Activated T-helper 2 cell treated with anti-CD3 and anti-CD28 coated beads, Interferon-gamma antibody, Interleukin-2, Interleukin-4, amounts not matched to agents 10 μg/mL and 5 μg/mL and 100 μg/mL, durations not matched to agents 14 hours and 24 hours and 36 hours (primary cell): ENCODE measurements at places on chromosomes 11 and 22. TPM values are rescaled to one million over a fixed set of nuclear protein-coding genes. Genes with fewer than 3 reads are reported as not detected.

DNA sequence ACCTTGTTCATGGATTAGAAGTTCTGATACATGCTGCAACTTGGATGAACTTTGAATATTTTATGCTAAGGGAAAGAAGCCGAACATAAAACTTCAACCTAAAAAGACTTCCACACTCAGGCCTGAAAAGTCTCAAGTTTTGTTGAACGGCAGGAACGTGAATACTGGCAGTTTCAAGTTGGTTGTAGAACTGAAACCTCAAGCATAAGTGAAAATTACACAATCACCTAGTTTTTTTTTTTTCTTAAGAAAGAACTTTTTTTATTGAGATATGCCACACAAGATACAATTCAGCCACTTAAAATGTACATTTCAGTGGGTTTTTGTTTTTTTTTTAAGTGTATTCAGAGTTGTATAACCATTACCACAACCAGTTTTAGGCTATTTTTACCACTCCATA lies 50.8 kb upstream of the ADORA2A start:
- H3K4me3 ChIP-seq, result no peak overlapping the region
- H3K4me1 ChIP-seq, result peaks cover 30% of the 10 kb centered on the region
- H3K27ac ChIP-seq, result no peak overlapping the region
- H3K27me3 ChIP-seq, result no peaks in the 10 kb centered on the region
- H3K36me3 ChIP-seq, result peaks cover 79% of the 10 kb centered on the region

DNA sequence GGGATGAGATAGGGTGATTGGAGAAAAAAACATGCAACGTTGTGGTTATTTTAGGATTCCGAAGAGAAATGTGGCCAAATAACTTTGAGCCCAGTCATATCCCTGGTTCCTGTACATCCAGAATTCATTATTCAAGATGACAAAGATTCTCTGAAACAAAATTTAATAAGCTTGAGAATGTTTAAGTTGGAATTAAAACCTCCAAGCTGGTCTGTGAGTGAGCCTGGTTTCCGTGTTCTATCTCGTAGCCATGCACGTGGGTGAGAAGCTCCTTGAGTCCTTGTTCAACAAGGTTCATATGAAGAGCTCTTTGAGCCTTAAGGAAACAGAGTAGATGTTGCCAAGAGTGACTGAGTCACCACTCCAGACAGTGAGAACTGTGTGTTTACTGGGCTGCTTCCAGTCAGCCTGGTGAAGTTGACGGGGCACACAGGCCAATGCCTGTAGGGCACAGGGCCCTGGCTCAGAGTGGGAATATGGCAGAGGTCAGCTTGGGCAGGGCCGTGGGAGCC lies 206.5 kb downstream of the NAV2 start:
- H3K4me1 ChIP-seq, result no peaks in the 10 kb centered on the region
- H3K27ac ChIP-seq, result no peak overlapping the region
- no peaks in the 10 kb centered on the region for H3K36me3 ChIP-seq
- DNase-seq, result no peak

DNA sequence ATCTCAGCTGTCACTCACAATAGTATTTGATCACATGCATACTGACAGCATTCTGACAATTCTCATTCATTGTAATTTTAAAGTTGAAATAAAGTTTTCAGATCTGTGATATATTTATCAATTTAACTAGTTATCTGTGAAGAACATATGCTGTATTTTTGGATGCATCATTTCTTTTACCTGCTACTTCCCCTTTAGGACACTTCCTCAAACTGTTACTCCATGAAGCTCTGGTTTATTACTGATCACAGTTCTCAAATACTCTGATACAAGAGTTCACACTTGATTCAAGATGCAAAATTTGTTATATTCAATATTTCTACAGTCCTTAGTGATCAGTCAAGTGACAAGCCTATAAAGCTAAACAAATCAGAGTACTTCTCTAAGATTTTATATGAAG lies 1655.2 kb downstream of the LRRC4C start:
- no peaks in the 10 kb centered on the region for H3K27me3 ChIP-seq
- no peak overlapping the region for H3K4me3 ChIP-seq
- no peaks in the 10 kb centered on the region for H3K4me1 ChIP-seq

DNA sequence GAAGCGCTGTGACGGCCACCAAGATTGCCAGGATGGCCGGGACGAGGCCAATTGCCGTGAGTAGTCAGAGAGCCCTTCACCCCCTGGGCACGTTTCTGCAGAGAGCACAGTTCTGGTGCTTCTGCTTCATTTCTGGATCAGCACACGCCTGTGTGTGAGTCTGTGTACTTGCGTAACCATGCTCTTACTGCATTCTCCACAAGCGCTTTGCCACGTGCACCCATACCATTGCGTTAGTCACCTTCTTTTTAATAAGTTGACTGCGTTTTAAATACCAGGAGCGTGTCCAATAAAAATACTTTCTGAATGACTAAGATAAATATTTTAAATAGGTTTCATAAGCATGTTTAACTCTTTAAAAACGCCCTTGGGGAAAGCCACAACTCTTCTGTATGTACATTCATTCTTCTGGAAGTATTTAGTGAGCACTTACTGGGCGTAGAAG lies 143.0 kb upstream of the SORL1-AS1 start:
- H3K36me3 ChIP-seq, result peaks cover 73% of the 10 kb centered on the region
- H3K4me1 ChIP-seq, result peaks cover 2% of the 10 kb centered on the region
- no peaks in the 10 kb centered on the region for H3K27me3 ChIP-seq
- DNase-seq, result no peak

KDM4E gene
- total RNA-seq, result not detected in 2 replicates

DEUP1 gene
- not detected in 2 replicates for total RNA-seq

DNA sequence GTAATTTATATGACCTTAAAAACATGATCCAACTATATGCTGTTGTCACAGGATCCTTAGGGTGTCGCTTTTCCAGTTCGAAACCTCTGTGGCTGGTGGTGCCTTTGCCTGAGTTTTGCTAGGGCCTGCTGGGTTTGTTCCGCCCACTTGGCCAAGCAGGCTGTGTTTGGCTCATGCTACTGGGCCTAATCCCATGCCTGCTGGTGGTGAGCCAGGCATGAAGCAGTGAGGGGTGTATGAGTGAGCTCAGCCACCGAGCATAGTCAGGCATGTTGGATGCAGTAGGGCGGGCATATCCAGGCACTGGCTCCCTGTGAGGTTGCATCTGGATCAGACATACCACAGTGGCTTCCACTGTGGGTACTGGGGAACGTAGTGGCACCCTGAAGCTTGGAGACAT lies 16.3 kb downstream of the NPAT start:
- H3K27me3 ChIP-seq, result no peaks in the 10 kb centered on the region
- DNase-seq, result no peak
- H3K36me3 ChIP-seq, result peaks cover 85% of the 10 kb centered on the region
- no peak overlapping the region for H3K27ac ChIP-seq
- H3K4me3 ChIP-seq, result no peak overlapping the region

DNA sequence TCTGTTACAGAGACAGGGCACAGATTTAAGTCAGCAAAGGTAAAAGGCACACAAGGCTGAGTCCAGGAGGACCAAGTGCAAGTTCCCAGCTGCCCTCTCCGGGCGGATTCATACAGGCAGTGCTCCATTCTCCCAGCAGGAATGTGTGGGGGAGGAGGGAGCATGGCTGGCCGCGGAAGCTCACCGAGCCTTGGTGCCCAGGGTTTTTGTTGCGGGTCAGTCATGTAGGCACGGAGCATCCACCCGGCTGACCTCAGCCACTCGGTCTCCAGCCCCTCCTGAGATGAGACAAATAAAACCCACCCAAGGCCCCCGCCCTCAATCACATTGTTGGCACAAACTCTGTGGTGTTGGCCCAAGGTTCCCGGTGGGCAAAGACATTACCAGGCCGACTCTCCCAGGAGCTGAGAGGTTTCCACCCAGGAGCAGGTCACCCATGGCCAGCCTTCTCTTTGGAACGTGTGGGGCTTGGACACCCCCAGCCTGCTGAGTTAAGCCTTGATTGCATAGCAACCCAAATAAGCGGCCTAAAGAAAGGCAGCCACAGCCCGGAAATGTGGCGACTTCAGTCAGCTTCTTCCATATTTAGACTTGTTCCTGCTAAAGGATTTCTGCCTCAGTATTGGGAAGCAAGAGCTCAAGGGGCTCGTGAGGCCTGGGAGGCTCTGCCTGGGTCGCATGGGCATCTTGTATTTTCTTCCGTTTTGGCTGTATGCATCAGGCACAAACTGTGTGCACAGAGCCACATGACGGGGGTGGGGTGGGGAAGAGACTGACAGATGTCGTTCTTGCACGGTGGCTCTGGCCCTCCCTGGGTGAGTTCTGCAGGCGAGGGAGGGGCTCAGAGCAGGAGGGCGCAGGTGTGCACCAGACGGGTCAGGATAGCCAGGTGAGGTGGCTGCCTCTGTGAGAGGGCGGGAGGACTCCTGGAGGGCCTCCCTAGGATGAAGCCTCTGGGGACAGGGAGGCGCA lies 63.0 kb downstream of the ARHGAP8 start:
- DNase-seq, result no peak
- H3K4me3 ChIP-seq, result no peak overlapping the region
- no peaks in the 10 kb centered on the region for H3K27me3 ChIP-seq
- H3K36me3 ChIP-seq, result no peaks in the 10 kb centered on the region
- H3K4me1 ChIP-seq, result no peaks in the 10 kb centered on the region
- no peak overlapping the region for H3K27ac ChIP-seq

- no peak overlapping the region for H3K27ac ChIP-seq
- H3K36me3 ChIP-seq, result no peaks in the 10 kb centered on the region
- H3K4me1 ChIP-seq, result no peaks in the 10 kb centered on the region
- no peaks in the 10 kb centered on the region for H3K27me3 ChIP-seq
Observed at GRCh38 chr11:24524156-24524555, 27.3 kb downstream of the LUZP2 start.

APOA1 gene
- total RNA-seq, result not detected in 2 replicates

MS4A7 gene
- total RNA-seq, result not detected in 2 replicates

OR4D10 gene
- not detected in 2 replicates for total RNA-seq

- no peaks in the 10 kb centered on the region for H3K4me1 ChIP-seq
- no peaks in the 10 kb centered on the region for H3K36me3 ChIP-seq
- no peak overlapping the region for H3K27ac ChIP-seq
- DNase-seq, result no peak
- no peaks in the 10 kb centered on the region for H3K27me3 ChIP-seq
- no peak overlapping the region for H3K4me3 ChIP-seq
Observed at GRCh38 chr11:30477061-30477460, 109.1 kb downstream of the MPPED2 start.

DNA sequence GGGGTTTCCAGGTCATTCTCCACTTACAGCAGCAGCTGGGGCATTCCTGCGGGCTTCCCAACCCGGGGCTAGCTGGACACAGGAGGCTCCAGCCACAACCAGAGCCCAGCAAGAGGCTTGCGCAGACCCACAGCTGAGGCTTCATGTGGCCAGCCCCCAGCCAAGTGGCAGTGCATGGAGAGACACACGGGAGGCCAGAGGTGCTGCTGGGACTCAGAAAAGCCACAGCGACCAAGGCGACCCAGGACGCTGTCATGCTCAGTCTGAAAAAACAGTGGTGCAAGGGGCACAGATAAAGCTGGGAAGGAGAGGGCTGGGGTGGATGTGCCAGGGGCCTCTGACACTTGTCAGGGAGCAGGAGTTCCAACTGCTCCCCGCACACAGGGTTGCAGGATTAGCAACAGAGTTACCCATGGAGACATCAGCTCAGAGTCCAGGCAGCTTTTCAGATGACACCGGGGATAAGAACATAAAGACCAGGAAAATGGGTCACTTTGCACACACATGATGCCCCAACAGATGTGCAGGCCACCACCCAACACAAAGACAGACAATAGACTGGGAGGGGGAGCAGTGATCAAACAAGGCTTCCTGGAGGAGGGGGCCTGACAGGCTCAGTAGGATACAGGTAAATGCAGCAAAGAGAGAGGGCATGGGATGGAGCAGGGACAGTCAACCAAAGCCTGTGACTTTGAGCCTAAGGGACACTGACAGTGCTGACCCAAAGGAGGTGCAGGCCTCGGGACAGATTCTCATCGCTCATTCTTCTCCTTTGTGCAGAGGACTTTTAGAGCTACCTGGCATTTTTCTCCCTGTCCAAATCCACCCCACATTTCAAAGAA lies 6.9 kb upstream of the NEAT1 start:
- peak overlapping the region; percentile 18 for H3K4me3 ChIP-seq
- DNase-seq, result no peak
- H3K27me3 ChIP-seq, result no peaks in the 10 kb centered on the region
- peaks cover 36% of the 10 kb centered on the region for H3K4me1 ChIP-seq

GRCh38 chr11:8283100-8283464 lies 19.4 kb upstream of the LMO1 start:
- H3K27ac ChIP-seq, result no peak overlapping the region
- H3K36me3 ChIP-seq, result no peaks in the 10 kb centered on the region
- H3K4me1 ChIP-seq, result no peaks in the 10 kb centered on the region
- peaks cover 8% of the 10 kb centered on the region for H3K27me3 ChIP-seq
- DNase-seq, result no peak

- H3K4me1 ChIP-seq, result no peaks in the 10 kb centered on the region
- H3K27ac ChIP-seq, result no peak overlapping the region
- DNase-seq, result no peak
- no peaks in the 10 kb centered on the region for H3K36me3 ChIP-seq
Observed at GRCh38 chr11:69567951-69568808, 72.8 kb upstream of the CCND1 start.

GRCh38 chr11:12417691-12418611 lies 40.6 kb downstream of the PARVA start:
- peaks cover 5% of the 10 kb centered on the region for H3K27me3 ChIP-seq
- H3K4me1 ChIP-seq, result no peaks in the 10 kb centered on the region
- DNase-seq, result no peak
- no peak overlapping the region for H3K4me3 ChIP-seq

DNA sequence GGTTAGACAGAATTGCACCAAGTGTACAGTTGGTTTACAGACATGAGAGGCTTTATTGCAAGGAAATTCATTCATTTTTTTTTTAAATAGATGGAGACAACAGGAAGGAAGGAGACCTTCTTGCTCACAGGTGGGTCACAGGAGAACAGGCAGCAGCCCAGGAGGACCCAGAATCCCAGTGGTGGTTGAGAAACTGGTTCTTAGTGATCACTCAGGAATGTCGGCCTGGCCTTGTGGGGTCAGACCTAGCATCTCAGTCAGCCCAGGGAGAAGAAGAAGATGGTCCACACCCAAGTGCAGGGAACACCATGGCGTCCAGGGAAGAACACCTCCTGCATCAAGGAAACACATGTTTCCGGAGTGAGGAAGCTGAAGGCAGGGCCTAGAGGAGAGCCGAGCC lies 849 bp downstream of the KRTAP5-11 start:
- H3K4me3 ChIP-seq, result no peak overlapping the region
- H3K36me3 ChIP-seq, result no peaks in the 10 kb centered on the region
- peaks cover 9% of the 10 kb centered on the region for H3K27me3 ChIP-seq
- no peak for DNase-seq
- no peak overlapping the region for H3K27ac ChIP-seq

PHLDA2 gene
- total RNA-seq, result 34.5 and 34.7 TPM in 2 replicates
